Keratinocyte (primary cell): ENCODE measurements at places on chromosomes 7 and 10. TPM values are rescaled to one million over a fixed set of nuclear protein-coding genes. Genes with fewer than 3 reads are reported as not detected.

PDGFA gene
- 12.4 to 22.6 TPM (median 14.8 TPM) in 3 replicates for polyA plus RNA-seq

DNA sequence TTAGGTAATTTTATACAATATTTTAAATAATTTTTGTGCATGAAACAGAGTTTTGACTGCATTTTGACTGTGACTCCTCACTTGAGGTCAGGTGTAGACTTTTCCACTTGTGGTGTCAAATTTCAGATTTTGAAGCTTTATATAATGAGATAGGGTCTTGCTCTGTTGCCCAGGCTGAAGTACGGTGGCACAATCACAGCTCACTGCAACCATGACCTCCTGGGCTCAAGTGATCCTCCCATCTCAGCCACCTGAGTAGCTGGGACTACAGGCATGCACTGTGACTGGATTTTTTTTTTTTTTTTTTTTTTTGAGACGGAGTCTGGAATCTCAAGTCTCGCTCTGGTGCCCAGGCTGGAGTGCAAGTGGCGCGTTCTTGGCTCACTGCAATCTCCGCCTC lies 74.9 kb downstream of the TCF7L2 start:
- DNase-seq: no peak

DNA sequence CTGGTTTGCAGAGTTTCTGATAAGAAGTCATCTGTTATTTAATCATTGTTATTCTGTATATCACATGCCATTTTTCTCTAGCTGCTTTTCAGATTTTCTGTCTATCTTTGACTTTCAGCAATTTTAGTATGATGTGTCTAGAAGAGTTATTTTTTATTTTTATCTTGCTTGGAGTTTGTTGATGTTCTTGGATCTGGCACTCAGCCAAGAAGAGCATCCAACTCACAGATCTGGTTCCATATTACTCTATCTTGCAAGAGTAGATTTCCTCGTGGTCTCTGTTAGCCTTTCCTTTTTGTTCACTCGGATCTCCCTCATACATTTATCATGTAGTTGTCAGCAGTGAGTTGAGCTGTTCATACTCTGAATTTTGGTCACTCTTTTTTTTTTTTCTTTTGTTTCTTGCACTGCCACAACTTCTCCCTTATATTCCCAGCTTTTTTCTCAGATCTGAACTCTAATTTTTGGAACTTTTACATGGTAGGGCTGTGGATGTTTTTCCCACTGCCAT lies 54.8 kb upstream of the CALCR start:
- no peak for DNase-seq

DNA sequence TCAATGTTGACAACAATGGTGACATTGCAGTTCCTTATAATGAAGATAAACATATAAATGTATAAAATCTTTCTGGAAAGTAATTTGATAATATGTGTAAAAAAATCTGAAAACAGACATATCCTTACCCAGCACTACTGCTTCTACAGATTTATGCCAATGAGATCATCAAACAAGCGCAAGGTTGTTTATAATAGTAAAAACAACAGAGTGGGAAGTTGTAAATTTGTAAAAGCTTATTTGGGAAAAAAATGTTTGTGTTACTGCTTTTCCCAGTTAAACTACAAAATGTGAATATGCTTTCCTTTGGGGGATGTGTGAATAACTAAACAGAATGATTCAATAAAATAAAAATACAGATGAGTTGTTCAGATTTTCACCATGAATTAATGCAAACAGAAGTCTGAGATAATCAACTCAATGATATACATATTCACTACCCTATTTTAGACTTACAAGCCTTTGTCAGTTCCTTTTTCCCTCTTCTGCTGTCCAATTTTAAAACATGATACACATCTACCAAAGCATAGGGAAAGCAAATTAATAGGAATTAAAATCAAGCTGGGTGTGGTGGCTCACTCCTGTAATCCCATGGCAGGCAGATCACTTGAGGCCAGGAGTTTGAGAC lies 82.1 kb downstream of the USP6NL start:
- DNase-seq: no peak

PPP1R3A gene
- polyA plus RNA-seq: not detected in 3 replicates

DNA sequence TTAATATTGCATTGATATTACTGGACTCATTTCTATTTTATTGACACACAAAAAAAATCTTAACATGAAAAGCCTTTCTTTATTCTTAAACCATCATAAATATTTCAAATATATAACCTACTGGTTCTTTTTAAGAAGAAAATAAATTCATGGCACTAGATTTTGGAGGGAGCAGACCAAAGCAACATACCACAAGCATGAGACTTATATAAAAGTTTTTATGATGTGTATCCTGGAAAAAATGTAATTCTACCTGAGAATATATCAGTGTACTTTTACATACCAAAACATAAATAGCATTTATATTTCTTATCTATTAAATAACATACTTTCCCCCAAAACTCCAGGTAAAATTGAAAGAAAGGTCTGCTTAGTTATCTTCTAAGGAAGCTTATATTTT lies 508.2 kb upstream of the SEMA3D start:
- DNase-seq: no peak

- no peak for DNase-seq
Observed at GRCh38 chr10:78269060-78269459, 235.4 kb downstream of the RPS24 start.

DNA sequence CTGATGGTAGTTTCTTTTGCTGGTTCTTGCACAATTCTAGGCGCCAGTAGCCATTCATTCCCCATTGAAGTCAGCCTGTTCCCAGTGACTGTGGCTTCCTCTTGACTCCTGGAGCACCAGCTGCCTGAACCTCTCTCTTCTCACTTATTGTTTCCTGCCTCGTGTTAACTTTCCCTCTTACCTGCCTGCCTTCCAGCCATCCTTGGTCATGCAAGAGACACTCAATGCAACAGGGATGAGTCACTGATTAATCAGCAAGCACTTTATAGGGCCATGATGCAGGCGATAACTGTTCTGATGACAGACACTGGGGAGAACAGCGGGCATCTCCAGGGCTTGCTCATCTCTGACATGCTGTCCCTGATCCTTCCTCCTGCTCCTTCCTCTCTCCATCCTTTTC lies 122.0 kb downstream of the PLCE1 start:
- peak; percentile 76 for DNase-seq

- no peak for DNase-seq
Observed at GRCh38 chr7:151869968-151870918, 6.7 kb downstream of the PRKAG2 start.

DNA sequence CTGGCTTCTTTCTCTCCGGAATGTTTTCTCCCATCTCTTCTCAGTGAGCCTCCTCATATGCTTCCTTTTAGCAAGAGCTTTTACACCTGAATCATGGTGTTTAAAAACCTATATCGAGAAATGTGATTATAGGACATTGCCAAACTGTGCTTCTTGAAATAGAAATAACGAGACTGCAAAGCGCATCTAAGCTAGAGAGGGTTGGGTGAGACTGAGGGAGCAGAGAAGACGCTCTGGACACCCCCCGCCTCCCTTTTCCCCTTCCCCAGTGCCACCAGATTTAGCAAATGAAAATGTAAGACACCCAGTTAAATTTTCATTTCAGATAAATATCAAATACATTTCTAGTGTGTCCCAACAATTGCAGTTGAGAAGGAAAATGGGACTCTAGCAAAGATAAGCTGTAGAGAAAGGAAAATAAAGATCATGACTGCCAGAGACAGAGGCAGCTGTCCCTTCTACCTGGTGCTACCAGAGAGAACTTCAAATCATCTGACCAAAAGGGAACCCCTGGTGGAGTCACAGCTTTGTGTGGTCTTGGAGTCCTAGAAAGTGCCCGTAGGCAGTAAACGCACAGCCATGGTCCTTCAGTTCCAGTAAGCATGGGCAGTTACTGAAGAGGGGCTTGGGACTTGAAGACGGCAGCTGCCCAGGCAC lies 14.6 kb downstream of the GSDME start:
- no peak for DNase-seq

DNA sequence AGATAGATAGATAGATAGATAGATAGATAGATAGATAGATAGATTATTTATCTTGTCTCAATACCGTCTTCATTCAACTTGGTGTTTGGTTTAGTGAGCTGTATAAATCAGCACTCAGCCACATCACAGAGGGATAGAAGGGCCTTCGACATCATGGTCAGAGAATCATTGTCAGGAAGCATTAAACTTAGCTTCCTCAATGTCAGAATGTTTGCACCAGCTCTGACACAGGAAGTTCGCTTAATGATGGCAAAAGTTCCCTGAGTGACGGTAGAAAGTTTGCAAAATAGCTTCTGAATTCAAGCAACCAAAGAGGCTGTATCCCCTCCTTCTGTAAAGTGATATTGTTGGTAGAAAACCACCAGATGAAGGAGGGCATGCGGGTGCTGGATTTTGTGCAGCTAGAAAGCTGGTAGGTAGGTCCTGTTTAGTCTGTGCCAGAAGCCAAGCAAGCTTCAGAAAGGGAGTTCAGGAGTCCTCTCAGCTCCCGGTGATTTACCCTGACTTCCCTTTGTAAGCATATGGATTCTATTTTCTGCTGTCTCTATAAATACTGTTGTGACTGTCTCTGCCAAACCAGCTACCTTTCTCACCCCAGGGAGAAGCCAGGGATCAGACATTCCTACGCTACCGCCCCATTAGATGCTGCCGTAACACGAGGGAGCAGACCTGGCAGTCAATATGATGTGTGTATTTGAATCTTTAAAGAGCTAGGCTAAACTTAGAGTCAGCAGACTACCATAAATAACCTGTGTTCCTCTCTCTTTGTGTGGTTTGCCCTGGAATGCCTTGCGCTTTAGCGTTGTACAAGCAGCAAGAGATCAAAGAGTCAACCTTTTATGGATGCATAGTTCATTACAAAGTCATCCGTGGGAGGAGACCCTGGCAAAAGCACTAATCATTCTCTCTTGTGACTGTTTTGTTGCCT lies 200.5 kb upstream of the KIAA1217 start:
- DNase-seq: no peak

- DNase-seq: no peak
Observed at GRCh38 chr7:48933549-48934085, 9.3 kb downstream of the CDC14C start.

CALHM3 gene
- polyA plus RNA-seq: not detected in 3 replicates

DNA sequence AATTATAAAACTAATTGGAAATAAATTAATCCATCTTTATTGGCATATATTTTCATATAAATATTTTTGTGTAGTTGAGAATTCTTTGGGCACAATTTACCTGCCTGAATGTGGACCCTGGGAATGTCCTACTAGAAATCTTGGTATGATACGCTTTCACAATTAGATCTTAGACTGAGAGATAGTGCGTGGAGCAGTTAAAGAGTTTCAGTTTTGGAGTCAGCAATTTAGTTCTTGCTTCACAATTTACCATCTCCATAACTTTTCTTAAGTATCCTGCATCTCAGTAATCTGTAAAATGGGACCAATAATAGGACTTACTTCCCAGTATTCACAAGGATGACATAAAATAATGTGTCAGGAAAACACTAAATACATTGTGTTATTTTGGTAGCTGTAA lies 2.0 kb downstream of the MTPN start:
- no peak for DNase-seq

DNA sequence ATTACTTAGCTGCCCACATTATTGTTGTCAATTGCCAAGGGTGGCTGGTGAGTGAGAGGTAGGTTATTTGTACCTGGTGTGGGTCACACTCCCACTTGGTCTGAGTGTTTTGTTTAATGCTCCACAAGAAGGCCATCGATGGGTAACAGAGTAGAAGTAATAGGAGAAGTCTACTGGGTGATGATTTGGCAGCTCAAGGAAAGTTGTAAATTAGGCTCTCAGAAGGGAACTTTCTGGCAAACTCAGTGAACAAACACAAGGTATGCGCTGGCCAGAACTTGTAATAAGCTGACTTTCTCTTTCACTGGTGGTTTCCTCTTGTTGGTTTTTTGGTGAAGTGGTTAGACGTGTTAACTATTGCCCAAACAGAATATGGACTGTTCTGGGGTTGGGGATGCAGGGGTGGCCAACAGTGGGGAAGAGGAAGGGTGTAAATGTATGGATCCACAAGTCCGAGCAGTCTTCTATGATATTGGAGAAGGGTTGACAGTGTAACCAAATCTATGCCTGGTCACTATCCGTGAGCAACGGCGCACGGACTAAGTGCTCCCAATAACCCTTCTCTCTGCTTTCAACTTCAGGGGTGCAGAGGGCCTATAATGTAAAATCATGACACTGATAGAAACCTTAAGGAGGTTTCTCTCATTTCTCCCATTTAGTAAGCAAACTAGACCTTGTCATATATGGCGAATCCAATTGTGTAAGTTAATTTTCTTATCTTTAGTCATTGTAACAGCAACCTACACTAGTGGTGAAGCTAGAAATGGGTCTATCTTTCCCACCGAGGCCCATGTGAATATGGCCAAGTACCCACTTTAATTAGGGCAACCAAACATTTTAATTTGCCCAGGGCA lies 212.8 kb downstream of the PTEN start:
- no peak for DNase-seq
